ENCODE measurements at places on chromosomes 7 and 10. TPM values are rescaled to one million over a fixed set of nuclear protein-coding genes. Genes with fewer than 3 reads are reported as not detected.

Gene ZNF680
- 16.9 TPM for total RNA-seq

Gene GPR15LG
- total RNA-seq: 0.38 TPM

Gene COL1A2
- total RNA-seq: 55.3 TPM

Gene NKX1-2
- total RNA-seq: 0.05 TPM

Gene SLK
- total RNA-seq: 33.5 TPM

Gene CUEDC2
- total RNA-seq: 40.5 TPM

Gene NPSR1
- total RNA-seq: 0.05 TPM

Gene MEOX2
- total RNA-seq: 4.4 TPM

Gene HPS6
- 15.3 TPM for total RNA-seq

Gene RELN
- 0.28 TPM for total RNA-seq

Gene MEIG1
- total RNA-seq: 0.76 TPM

Gene GLI3
- total RNA-seq: 3.2 TPM

Gene SFTPA1
- total RNA-seq: 1.4 TPM

DNA sequence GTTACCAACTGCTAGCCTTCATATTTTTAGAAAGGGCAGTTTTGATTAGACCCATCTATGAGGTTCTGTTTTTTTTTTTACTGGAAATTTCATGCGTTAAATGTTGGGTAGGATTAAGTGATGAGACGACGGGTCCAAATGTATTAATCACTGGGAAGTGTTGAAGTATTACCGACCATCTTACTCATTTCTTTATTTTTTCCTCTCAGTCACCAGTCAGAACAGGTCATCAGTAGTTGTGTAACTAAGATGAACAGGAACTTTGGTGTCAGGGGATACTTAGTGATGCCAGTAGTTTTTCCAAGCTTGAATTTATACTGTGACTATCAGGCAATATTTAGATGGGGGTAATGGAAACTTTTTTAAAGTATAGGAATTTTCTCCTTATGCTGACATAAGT, 14.2 kb downstream of the TFAM start:
- DNase-seq: no peak
- H3K4me1 ChIP-seq: no peaks in the 10 kb centered on the region
- no peaks in the 10 kb centered on the region for H3K27me3 ChIP-seq
- peaks cover 3% of the 10 kb centered on the region for H3K36me3 ChIP-seq
- H3K27ac ChIP-seq: no peak overlapping the region

DNA sequence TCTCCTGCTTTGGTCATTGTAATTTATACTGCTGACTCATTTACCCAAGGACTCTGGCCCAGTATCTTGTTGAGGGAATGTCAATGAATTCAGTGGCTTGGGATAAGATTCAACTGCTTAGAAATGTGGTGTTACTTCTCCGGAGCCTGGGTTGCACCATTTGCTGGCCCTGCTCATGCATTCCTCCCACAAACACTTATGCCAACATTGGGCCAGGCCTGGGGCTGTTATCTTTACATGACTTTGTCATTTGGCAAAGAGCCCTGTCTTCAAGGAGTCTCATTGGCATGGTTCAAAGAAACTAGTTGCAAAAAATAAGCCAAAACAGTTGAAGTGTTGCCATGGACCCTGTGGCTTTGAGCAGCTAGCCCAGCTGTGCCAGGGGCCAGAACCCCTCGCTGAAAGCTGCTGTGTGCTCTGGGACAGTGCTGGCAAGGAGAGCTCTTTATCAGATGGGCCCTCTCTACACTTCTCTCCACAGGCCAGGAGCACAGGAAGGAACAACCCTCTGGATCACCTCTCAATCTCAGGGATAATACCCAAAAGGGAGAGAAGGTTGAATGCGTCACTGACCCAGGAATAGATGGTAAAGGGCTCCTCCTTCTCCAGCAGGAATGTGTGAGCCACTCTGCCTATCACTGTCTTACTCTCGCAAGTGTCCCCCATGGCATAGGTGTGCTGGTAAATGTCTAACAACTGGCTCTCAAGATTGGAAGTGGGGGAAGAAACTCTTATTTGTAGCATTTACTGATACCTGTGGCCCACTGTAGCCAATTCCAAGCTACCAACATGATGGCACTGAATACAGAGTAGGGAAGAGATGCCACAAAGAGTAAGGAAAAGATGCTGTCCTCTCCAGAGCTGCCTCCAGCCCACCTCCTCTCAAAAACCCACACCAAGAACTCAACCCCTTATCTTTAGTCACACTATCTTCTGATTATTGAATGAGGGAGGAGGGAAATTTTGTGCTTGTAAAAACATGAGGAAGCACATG, 23.5 kb upstream of the PDE1C start:
- no peak overlapping the region for H3K4me3 ChIP-seq
- H3K4me1 ChIP-seq: no peaks in the 10 kb centered on the region
- no peak overlapping the region for H3K27ac ChIP-seq
- no peaks in the 10 kb centered on the region for H3K36me3 ChIP-seq

GRCh38 chr7:70645876-70646351, 486.0 kb upstream of the GALNT17 start:
- no peak overlapping the region for H3K4me3 ChIP-seq
- H3K4me1 ChIP-seq: peaks cover 17% of the 10 kb centered on the region
- H3K27me3 ChIP-seq: no peaks in the 10 kb centered on the region
- H3K27ac ChIP-seq: no peak overlapping the region
- H3K36me3 ChIP-seq: no peaks in the 10 kb centered on the region
- no peak for DNase-seq

DNA sequence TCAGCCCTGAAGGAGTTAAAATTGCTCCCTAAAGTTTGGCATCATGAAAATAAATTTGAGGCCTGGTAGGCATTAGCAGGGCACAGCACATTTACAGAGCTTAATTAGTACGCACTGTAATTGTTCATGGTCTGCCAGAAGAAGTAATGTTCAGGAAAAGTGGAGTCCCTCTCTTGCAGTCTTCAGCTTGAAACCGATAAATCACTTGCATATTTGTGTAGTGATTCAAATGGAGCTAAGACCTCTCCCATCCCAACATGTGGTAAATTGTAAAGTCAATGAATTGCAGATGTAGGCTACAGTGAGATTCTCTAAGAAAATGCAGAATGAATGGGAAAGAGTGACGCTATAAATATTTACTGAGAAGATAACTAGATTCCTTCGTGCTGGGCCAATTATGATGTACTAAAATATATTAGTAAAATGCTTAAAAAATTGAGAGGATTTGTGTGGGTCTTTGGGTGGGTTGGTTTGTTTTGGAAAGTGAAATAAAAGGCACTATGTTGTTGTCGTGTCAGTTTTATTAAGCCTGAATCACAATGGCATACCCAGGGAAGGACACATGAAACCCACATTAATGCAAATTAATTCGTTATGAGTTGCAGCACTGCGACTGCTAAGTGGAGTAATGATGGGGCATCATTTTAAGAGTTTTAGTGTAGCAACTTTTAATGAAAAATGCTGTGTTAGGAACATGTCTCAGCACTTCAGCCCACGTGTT, 8.4 kb downstream of the TCF7L2 start:
- no peaks in the 10 kb centered on the region for H3K36me3 ChIP-seq
- H3K4me3 ChIP-seq: no peak overlapping the region
- H3K27ac ChIP-seq: no peak overlapping the region
- no peak for DNase-seq
- H3K27me3 ChIP-seq: peaks cover 7% of the 10 kb centered on the region

DNA sequence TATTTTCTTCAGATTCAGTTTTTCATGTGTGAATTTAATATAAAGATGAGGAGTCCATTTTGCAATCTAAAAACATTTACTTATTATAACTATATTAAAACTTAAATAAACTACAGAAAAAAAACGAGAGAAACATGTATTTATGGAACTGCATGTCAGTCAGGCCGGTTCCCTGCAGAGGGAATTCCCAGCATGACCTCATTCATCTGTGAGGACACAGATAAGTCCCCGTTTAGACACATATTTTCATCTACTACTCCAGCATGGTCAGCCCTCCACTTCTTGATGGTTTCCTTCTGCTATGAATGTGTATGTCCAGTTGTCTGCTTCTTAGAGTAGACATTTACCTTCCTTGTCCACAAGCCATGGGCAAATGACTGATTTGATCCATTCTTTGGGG, 339.1 kb downstream of the SEMA3D start:
- no peak for DNase-seq
- H3K4me1 ChIP-seq: no peaks in the 10 kb centered on the region
- no peak overlapping the region for H3K4me3 ChIP-seq
- no peaks in the 10 kb centered on the region for H3K36me3 ChIP-seq

- no peak for DNase-seq
- H3K4me1 ChIP-seq: peaks cover 35% of the 10 kb centered on the region
- H3K27ac ChIP-seq: no peak overlapping the region
Measured at GRCh38 chr10:69464801-69465401, 13.6 kb downstream of the TSPAN15 start.

DNA sequence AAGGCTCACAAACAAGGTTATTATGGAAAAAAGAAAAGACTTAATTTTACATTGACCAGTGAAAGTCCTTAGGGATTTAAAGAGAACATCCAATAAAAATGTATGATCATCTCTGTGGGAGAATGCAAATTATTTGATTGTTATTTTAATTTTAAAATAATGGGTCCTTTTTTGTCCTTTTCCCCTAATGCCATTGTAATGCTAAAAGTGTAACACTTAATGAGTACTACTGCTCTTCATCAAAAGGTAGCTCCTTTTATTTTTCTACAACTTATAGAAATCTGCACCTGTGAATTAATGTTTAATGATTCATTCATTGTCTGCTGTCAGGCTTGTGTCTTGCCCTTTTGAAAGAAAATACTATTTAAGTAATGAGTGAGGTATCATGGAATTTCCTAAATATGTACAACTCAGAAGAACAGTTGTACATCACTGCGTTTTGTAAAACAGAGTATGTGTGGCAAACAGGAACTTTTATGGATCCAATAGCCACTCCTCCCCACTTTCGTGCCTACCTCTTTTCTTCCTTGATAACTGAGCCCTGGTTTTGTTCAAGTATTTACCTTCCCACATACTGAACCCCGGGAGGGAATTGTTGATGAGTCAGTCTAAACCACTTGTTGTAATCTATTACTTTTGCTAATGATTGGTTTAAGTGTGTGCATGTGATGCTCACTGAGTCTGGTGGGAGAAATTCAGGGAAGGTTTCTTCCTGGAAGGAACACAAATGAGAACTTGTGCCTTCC, 19.9 kb upstream of the TRUB1 start:
- H3K27me3 ChIP-seq: no peaks in the 10 kb centered on the region
- DNase-seq: no peak
- H3K4me3 ChIP-seq: no peak overlapping the region
- H3K4me1 ChIP-seq: no peaks in the 10 kb centered on the region
- no peaks in the 10 kb centered on the region for H3K36me3 ChIP-seq

DNA sequence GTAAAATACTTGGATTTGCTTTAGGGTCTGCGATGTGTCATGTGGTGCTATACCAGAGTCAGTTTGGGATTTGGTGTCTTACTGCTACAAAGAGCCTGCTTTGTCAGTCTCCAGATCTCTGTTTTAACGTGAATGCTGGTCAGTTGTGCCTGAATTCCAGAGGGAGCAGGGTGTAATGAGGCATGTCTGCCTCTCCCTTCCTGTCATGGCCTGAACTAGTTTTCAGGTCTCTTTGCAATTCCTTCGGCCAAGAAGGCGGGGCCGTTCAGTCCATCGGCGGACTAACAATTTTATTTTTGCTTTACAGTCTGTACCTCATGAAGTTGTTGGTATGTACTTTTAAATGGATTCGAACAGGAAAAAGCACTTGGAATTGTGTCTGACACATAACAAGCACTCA, 465.1 kb upstream of the ADARB2 start:
- no peak for DNase-seq
- H3K4me1 ChIP-seq: no peaks in the 10 kb centered on the region
- no peak overlapping the region for H3K4me3 ChIP-seq
- no peaks in the 10 kb centered on the region for H3K27me3 ChIP-seq
- H3K36me3 ChIP-seq: no peaks in the 10 kb centered on the region

GRCh38 chr7:30921540-30922401, 10.1 kb downstream of the AQP1 start:
- H3K4me3 ChIP-seq: no peak overlapping the region
- no peaks in the 10 kb centered on the region for H3K27me3 ChIP-seq
- H3K27ac ChIP-seq: no peak overlapping the region
- DNase-seq: no peak
- no peaks in the 10 kb centered on the region for H3K36me3 ChIP-seq

- peak overlapping the region; percentile 59 for H3K4me3 ChIP-seq
- no peak for DNase-seq
- H3K27ac ChIP-seq: peak overlapping the region; percentile 99
- H3K36me3 ChIP-seq: peaks cover 29% of the 10 kb centered on the region
- no peaks in the 10 kb centered on the region for H3K27me3 ChIP-seq
Measured at GRCh38 chr7:99499371-99499720, 735 bp downstream of the ZNF394 start.

GRCh38 chr7:107162475-107162874, 6.3 kb upstream of the HBP1 start:
- DNase-seq: no peak
- no peaks in the 10 kb centered on the region for H3K36me3 ChIP-seq
- no peaks in the 10 kb centered on the region for H3K4me1 ChIP-seq
- H3K4me3 ChIP-seq: no peak overlapping the region

- H3K4me3 ChIP-seq: no peak overlapping the region
- H3K27ac ChIP-seq: no peak overlapping the region
- DNase-seq: no peak
- no peaks in the 10 kb centered on the region for H3K36me3 ChIP-seq
- H3K4me1 ChIP-seq: peaks cover 13% of the 10 kb centered on the region
Measured at GRCh38 chr7:130844811-130845580, 111.0 kb upstream of the KLF14 start.

DNA sequence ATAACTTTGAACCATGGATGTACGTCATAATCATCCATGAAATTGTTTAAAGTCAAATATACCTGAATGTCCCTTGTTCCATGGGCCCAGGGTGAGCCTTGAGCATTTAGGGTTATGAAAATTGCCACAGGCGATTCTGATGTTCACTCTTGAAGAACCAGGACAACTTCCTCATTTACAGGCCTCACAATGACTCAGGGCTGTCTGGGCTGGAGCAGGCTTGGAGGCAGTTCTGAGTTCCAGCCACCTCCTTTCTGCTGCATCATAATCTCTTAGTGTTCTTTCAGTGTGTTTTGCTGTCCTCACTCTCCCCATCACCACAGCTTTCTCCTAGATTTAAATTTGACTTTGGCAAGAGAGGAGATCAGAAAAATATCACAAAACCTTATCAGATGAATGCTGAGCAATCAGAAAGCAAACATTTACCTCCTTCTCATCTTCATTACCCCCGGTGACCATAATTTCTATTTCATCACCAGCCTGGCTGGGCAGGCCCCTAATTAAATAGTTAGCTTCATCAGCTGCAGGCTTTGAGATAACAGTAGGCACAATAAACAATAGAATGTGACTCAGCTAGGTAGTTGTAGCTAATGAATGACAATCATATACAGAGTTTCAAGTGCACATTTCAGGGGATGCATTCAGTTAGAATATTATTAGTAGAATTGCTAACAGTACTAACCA, 571.0 kb downstream of the SH2D4B start:
- no peaks in the 10 kb centered on the region for H3K36me3 ChIP-seq
- H3K4me3 ChIP-seq: no peak overlapping the region
- no peaks in the 10 kb centered on the region for H3K27me3 ChIP-seq
- H3K27ac ChIP-seq: no peak overlapping the region
- H3K4me1 ChIP-seq: no peaks in the 10 kb centered on the region
- DNase-seq: no peak

- no peaks in the 10 kb centered on the region for H3K4me1 ChIP-seq
- H3K36me3 ChIP-seq: no peaks in the 10 kb centered on the region
- no peak for DNase-seq
- no peak overlapping the region for H3K4me3 ChIP-seq
- no peaks in the 10 kb centered on the region for H3K27me3 ChIP-seq
Measured at GRCh38 chr7:158405324-158405723, 182.3 kb downstream of the PTPRN2 start.

GRCh38 chr7:128725531-128725930, 13.6 kb upstream of the CALU start:
- H3K4me1 ChIP-seq: no peaks in the 10 kb centered on the region
- no peak for DNase-seq
- no peak overlapping the region for H3K4me3 ChIP-seq
- H3K27ac ChIP-seq: no peak overlapping the region

Data from thymus (tissue), 14 donors.